ENCODE measurements at places on chromosomes 11 and 22. TPM values are rescaled to one million over a fixed set of nuclear protein-coding genes. Genes with fewer than 3 reads are reported as not detected.

CDCA5 gene
- 53.4 TPM for total RNA-seq

SYT8 gene
- total RNA-seq = 5.8 TPM

MPZL2 gene
- 81.7 TPM for total RNA-seq

TEX54 gene
- total RNA-seq = not detected

ARAP1 gene
- total RNA-seq = 53.0 TPM

UBQLN3 gene
- not detected for total RNA-seq

All from Calu3 (cell line).